ENCODE measurements at places on chromosomes 1 and 21.
A peak's percentile ranks its signal among the peaks of the same experiment; 100 is the strongest.

GRCh38 chr1:192795916-192796618 is 12.8 kb upstream of the RGS2 start:
- peak; percentile 6 for DNase-seq

DNA sequence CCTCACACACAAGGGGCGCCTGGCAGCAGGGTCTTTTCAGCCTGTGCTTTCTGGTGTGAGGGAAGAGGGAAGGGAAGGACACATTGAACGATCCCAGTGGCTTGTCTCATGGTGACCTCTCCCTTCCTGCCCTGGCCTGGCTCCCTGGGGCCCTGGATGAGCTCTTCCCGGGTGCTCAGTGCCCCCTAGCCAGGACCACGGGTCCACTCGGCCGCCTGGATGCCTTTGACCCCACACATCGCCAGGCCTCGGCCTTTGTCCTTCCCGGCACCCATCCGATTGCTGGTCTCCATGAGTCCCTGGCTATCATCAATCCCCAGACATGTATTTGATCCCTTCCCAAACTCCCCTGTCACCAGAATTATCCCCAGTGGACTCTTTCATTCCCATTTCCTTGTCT is 6.0 kb upstream of the TFF3 start:
- DNase-seq, result no peak

DNA sequence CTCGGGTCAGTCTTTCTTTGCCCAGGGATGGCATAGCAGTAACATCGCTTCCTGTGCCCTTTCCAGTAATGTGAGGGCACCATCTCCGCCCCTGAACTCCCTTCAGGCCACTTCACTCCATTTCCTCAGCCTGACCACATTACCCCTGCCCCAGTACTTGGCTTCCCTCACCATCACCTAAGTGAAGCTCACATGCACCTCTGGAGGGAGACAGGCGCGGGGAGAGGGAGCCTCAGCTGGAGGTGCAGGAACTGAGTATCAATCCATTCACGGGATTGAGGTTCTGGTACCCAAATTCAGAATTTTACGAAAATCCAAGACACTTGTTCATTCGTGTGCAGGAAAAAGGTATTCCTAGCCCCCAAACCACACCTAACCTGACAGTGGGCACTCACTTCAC is 540.4 kb downstream of the KIF26B start:
- DNase-seq, result no peak

DNA sequence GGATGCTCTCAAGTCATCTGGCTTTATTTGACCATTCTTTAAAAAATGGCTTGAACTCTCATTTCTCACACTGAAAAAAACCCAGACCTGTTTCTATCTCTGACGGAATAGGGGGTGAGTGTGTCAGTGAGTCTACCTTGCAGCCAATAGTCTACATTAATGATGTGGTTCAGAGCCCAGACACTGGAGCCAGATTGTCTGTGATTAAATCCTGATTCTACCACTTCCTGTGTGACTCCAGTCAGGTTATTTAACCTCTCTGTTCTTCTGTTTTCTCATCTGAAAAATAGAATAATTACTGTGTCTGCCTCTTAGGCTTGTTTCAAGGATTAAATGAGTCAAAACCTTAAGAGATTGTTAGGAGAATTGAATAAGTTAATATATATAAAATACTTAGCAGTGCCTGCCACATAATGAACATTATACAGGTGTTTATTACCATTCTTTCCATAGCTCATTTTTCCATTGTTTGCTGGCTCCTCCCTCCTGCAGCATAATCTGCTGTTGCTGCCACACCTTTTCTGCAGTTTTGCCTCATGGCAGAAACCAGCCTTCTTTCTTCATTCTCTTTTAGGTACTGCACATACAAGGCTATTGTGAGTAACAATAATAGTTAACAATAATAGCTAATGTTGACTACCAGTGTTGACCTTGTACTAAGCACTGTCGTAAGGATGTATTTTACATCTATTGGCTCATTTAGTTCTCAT is 157.6 kb upstream of the IVNS1ABP start:
- DNase-seq, result no peak

Measured in inflammatory macrophage (primary cell).